CD4-positive, alpha-beta T cell treated with Interleukin-17A for 4 hours (primary cell): ENCODE measurements at places on chromosomes 13 and 19.

DNA sequence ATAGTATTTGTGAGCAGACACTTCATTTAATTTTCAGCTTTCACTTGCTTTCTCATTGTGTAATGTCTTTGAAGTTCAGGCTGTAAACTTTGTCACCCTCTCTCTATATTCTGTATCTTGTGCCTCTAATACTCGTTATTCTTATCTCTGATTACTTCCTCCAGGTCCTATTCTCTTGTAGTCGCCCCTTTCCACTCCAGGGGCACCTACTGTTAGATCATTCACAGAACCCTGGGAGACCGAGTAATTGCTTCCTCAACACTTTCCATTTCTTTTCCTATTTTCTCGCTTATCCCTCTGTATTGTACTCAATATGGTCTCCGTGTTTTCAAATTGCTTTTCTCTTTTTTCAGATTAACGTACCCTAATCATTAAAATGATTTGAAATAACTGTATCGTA is 93.9 kb upstream of the TDRD3 start:
- DNase-seq, result no peak

GRCh38 chr13:100129605-100130004 is 40.7 kb downstream of the PCCA start:
- DNase-seq, result no peak

GRCh38 chr19:34493649-34494044 is 12.1 kb downstream of the WTIP start:
- no peak for DNase-seq

- no peak for DNase-seq
Observed at GRCh38 chr13:40618581-40619478, 47.6 kb downstream of the FOXO1 start.

DNA sequence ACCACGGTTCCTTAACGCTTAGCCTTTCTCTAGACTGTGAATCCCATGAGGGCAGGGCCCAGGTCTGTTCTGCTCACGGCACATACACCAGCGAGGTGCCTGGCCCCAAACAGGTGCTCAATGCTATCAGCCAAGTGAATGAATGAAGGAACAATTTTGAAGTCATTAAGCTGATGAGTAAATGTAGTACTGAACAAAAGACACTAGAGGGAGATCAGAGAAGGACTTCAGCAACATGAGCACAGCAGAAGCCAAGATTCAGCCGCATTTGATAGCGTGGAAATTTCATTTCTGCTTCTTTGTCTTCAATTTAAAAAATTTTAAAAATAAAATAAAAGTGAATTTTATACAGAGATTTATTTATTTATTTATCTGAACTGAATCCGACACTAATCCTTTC is 20.1 kb upstream of the MYO16 start:
- DNase-seq, result no peak

DNA sequence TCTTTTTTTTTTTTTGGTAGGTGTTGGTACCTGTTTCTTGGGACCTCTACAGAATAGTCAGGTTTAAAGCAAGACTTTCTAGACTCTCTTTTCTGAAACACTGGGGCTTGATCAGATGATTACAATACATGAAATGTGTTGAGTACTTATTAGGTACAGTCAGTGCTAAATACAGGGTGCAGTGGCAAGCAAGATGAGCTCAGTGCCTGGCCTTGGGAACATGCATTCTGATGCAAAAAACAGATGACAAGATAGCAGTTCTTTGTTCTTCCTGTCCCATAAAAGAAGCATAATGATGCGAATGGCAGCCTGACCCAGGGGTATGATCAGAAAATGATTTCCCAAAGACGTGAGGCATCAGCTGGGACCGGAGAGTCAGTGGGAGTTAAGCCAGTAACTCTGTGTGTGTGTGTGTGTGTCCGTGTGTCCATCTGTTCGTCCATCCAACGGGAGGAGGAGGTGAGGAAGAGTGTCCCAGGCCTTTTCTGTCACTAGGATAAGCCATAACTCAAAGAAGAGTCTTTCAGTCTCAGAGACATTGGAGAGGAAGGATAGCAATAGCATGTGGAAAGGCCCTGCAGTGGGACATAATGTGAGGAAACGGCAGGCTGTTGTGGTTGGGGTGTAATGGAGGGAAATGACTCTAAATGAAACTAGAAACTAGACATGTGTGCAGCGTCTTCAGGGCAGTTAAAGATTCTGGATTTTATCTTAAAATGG is 32.2 kb downstream of the SLAIN1 start:
- DNase-seq, result no peak
